ENCODE measurements at places on chromosomes 11 and 22. TPM values are rescaled to one million over a fixed set of nuclear protein-coding genes. Genes with fewer than 3 reads are reported as not detected.

OR5M8 gene
- not detected for polyA plus RNA-seq

- peak; percentile 9 for DNase-seq
These were observed 2.6 kb downstream of the BET1L start for GRCh38 chr11:204587-205109.

DNA sequence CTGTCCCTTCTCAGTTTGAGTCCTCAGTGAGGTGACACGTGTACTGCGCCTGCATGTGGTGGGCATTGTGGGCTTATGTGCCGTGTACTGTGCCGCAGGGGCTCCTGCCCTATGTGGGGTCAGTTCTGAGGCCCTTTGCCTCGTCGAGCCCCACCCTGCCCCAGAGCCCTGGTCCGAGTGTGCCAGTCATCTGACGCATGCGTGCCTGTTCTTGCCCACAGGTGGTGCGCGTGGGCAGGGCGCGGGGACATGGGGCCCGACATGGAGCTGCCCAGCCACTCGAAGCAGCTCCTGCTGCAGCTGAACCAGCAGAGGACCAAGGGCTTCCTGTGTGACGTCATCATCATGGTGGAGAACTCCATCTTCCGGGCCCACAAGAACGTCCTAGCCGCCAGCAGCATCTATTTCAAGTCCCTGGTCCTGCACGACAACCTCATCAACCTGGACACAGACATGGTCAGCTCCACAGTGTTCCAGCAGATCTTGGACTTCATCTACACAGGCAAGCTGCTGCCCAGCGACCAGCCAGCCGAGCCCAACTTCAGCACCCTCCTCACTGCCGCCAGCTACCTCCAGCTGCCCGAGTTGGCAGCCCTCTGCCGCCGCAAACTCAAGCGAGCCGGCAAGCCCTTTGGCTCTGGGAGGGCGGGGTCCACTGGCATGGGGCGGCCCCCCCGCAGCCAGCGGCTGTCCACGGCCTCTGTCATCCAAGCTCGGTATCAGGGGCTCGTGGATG is 22.3 kb upstream of the TMEM191C start:
- peak; percentile 15 for DNase-seq

GRCh38 chr11:77381729-77382665 is 80.5 kb upstream of the GDPD4 start:
- no peak for DNase-seq

CCDC81 gene
- 0.76 TPM for polyA plus RNA-seq

GRCh38 chr11:74465291-74465708 is 2.0 kb downstream of the KCNE3 start:
- no peak for DNase-seq

DNA sequence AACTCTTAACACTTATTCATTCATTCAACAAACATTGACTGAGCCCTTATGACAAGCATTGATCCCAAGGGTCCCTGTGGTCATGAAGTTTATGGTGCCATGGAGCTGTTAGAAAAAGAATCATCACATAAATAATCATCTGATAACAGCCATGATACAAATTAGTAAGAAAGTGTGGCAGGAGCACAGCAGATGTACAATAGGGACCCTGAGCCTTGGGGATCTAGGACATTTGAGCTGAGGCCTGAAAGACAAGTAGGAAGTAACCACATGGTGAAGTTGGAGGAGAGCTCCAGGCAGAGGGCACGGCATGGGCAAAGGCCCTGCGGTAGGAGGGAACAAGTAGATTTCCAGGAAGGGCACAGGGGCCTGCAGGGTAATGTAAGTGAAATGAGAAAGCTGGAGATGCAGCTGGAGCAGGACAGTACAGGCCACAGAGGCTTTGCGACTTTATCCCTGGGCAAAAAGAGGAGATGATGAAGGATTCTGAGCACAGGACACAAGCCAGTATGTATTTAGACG is 6.8 kb upstream of the TCF20 start:
- no peak for DNase-seq

GRCh38 chr22:38572065-38572464 is 2.1 kb upstream of the DMC1 start:
- DNase-seq: no peak

- DNase-seq: no peak
These were observed 958.7 kb upstream of the FAT3 start for GRCh38 chr11:91265946-91266345.

DNA sequence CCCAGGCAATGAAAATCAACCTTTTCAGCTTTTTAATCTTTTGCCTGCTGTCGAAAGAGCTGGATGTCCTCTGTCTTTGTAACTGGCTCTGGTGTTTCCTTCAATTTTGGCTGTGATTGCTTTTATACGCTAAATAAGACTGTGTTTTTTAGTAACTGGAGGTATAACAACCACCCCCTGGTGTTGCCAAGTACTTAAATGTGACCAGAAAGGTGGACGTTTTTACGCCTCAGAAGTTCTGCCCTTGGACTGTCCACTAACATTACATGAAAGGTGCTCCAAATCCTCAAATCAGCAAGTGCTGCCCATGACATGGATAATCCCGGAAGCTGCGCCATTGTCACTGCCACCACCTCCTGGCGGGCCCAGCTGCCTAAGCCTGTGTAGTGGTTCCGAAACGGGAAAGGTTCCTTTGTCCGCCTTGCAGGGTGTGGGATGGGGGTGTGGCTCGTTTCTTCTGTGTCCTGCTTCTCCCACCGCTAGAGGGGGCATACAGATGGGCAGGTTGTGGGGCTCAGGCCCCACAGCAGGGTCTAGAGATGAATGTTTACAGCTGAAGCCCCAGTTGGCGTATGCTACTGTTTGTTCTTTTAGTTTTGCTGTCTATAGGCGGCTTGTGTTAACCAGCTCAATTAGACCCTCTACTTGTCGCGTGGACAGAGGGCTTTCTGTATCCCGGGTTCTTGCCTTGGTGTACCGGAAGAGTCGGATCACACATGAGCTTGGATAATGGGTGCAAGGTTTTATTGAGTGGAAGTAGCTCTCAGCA is 82.2 kb upstream of the SEPTIN5 start:
- DNase-seq: no peak

- DNase-seq: no peak
These were observed 247.6 kb upstream of the TBCEL start for GRCh38 chr11:120775986-120776951.

HBG2 gene
- polyA plus RNA-seq: not detected

DNA sequence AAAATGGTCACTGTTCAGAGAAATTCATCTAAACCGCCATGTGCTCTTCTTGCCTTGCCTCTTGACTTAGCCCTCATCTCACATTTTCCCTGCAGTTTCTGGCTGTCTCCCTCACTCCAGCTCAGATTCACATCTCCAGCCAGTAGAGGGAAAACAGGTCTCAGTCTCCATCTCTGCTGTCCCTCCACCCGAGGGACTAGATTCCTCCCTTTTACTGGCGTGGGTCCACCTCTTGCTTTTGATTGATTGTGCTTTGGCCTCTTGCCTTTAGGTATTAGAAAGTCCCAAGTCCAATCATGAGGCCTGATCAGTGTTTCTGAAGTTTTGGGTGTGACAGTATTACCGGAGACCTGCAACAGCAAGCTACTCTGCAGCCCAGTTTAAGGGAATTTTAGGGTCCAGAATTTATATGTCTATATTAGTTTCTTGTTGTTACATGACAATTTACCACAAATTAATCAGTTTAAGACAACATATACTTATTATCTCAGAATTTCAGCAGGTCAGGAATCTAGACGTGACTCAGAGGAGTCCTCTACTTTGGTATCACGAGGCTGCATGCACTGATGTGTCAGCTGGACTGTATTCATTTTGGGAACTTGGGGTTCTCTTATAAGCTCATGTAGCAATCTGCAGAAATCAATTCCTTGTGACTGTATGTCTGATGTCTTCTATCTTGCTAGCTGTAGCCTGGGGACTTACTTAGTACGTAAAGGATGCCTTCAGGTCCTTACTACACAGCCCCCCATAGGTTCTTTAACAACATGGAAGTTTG is 805.2 kb upstream of the CCDC90B start:
- no peak for DNase-seq

- no peak for DNase-seq
These were observed 87.7 kb upstream of the ALX4 start for GRCh38 chr11:44397586-44398178.

OTOG gene
- not detected for polyA plus RNA-seq

- DNase-seq: no peak
These were observed 24.6 kb downstream of the RASD2 start for GRCh38 chr22:35564975-35565867.

GRCh38 chr11:57073128-57073527 is 84.4 kb downstream of the OR5AK2 start:
- DNase-seq: no peak

DNA sequence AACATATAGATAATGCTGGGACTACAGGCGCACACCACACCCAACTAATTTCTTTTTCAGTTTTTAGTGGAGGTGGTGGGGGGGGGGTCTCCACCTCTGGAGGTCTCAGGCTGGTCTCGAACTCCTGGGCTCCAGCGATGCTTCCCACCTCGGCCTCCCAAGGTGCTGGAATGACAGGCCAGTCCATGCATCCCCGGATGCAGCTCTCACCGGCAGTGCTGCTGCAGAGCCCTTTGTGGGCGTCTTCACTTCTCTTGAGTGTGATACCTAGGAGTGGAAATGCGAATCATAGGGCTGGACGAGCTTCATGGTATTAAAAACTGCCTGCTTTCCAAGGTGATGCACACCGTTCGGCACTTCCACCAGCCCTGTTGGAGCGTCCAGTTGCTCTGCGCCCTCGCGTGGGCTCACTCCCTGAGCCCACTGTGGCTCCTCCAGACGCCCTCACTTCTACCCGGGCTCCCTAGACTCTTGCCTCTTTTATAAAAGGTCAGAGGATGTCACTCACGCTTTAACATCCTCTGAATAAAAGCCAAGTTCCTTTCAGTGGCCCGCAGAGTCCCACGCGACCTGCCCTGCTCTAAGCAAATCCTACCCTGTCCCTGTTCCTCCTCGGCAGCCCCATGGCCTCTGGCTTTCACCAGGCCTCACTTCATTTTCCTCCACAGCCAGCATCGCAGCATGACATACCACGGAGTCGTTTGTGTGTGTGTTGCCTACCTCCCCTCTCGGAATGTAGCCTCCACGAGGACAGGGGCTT is 837 bp upstream of the BID start:
- DNase-seq: no peak

DNA sequence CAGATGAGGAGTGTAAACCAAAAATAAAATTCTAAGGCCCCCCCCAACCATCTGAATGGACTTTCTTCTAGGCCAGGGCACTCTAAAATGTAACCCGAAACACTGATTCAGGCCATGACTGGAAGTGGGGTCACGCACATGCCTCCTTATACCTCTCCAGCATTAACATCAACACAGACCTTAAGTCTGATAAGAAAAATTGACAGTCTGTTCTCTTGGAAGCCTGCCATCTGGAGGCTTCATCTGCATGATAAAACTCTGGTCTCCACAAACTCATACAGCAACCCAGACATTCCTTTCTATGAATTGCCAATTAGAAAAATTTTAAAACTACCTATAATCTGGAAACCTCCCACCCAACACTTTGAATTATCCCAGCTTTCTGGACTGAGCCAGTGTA is 3.9 kb upstream of the SERGEF start:
- DNase-seq: no peak

GRCh38 chr11:60121264-60121663 is 32.8 kb downstream of the MS4A2 start:
- DNase-seq: peak; percentile 27

JHY gene
- 2.2 TPM for polyA plus RNA-seq

TNNT3 gene
- 9.0 TPM for polyA plus RNA-seq

CHADL gene
- polyA plus RNA-seq: 4.4 TPM

AMPD3 gene
- 2.0 TPM for polyA plus RNA-seq

GRM5 gene
- 0.03 TPM for polyA plus RNA-seq

GRCh38 chr11:17845431-17845881 is 110.9 kb downstream of the KCNC1 start:
- DNase-seq: no peak

DNA sequence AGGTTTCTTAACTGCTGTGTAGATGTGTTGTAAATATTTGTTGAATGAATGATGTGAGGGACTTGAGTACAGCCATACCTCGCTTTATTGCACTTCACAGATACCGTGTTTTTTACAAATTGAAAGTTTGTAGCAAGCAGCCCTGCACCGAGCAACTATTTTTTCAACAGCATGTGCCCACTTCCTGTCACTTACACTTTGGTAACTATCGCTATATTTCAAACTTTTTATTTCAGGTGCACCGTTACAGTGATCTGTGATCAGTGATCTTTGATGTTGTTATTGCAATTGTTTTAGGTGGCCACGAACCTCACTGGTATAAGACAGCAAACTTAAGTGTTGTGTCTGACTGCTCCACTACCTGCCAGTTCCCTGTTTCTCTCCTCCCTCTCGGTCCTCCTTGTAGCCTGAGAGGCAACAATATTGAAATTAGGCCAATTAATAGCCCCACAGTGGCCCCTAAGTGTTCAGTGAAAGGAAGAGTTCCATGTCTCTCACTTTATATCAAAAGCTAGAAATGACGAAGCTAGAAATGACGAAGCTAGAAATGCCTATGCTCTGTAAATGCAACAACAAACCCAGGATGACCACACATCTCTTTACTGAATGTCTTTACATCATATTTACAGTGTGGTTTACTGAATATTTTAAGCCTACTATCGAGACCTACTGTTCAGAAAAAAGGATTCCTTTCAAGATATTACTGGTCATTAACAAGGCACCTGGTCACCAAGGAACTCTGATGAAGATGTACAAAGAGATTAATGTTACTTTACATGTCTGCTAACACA is 1.0 kb downstream of the SFI1 start:
- no peak for DNase-seq

ABCG4 gene
- 0.06 TPM for polyA plus RNA-seq

DNA sequence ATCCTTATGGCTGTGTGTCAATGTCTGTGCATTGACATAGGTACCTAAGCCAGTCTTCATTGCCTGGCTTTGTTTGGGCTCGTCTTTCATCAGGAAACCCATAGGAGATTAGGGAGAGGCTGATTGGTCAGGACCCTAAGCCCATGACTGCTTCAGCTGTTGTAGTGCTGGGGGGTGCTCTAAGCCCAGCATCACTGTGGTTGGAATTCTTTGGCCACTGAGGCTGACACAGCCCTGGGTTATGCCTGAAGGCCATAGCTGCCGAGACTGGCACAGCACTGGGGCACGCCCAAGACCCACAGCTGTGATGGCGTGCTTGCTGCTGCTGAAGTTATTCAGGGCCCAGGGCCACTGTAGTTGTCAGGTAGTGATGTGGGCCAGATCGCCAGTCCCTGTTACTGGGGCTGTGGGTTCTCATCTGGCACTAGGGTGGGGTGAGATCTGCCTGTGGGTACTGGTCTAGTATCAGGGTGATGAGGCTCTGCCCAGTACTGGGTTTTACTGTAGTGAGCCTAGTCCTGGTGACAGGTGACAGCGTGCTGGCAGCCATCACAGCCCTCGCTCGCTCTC is 4.9 kb downstream of the USP18 start:
- no peak for DNase-seq

DNA sequence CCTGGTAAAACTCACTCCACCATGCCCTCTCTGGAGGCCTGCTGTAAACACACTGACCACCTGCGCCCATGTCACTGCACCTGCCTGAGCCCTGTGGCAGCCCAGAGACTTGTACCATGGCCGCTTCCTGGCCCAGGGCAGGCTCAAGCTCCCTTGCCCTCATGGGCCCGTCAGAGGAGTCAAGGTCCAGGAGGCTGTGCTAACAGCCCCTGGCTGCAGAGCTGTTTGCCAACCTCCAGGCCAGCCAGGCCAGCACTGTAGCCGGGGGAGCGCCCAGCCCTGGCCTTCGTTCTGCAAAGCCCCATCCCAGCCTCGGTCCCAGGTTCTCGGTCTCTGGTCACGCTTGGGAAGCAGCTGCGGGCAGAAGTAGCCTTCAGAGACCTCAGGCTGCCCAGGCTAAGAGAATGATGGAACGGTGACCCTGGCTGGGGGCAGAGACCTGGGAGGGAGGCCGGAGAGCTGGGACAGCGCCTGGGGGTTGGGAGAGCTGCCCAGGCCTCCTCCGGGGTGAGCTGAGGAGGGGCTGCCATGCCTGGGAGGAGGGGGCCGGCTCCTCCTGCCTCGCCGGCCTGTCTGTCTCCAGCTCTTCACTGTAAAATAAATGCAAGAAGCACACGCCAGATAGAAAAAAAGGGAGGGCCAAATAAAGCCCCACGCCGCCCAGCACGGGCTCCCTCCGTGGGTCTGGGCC is 11.9 kb upstream of the TCF20 start:
- no peak for DNase-seq
